ENCODE measurements at places on chromosomes 7 and 10.

DNA sequence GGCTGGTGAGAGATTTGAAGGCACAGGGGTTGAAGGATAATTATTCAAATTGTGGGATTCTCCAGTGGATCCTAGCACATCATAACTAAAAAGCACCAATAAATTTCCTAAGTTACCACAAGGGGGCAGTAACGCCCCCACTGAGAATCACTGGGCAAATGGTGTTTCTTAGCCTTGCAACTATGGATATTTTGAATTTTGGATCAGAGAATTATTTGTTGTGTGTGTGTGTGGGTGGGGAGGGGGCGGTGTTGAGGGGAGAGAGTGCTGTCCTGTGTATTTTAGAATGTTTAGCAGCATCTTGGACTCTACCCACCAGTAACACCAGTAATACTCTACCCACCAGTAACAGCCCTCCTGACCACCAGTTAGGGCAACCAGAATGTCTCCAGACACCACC is 63.3 kb upstream of the PRKG1 start:
- no peak for DNase-seq

DNA sequence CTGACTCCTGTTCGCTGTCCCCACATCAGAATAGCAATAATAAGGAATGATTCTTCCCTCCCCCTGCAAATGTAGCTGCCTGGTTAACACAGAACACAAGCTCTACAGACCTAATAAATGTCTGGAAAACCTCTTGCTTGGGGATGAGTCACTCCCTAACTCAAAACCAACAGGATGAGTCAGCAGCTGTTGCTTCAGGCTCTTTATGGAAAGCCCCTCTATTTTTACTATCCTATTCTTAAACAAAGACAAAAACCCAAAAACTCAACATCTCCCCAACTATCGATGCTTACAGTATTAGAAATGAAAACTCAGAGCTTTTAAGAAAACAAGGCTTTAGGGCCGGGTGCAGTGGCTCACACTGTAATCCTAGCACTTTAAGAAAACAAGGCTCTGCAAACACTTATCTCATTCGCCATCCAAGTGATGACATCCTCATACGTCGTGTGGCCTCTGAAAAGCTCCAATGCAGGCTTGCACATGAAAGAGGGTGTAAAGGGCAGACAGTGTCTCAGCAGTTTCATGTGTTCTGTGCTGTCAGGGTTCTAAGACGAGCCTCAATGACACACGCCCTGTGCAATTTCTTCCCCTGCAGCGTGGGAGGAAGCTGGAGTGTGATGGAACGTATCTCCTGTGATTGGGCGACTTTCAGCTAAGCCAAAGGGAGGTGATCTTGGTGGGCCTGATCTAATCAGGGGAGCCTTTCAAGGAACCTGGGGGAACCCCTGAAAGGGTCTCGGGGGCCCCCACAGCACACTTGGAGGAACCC is 70.1 kb downstream of the AMZ1 start:
- DNase-seq, result peak; percentile 24

DNA sequence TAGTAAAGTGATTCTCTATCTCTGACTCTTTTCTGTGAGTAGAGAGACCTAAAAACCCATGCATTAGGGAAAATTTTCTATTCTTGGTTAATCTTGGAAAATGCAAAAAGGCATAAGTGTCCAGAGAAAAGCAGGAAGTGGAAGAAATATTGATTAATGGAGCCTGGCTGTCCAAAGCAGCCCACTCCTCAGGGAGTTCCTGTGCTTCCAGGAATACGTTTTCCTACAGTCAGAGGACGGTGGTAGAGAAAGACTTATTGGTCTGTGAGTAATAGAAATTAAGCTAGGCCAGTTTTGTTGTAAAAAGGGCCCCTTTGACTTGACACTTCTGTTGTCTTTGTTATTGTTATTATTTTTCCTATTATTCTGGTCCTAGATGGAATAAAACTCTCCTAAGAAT is 157.8 kb downstream of the NRP1 start:
- no peak for DNase-seq

DNA sequence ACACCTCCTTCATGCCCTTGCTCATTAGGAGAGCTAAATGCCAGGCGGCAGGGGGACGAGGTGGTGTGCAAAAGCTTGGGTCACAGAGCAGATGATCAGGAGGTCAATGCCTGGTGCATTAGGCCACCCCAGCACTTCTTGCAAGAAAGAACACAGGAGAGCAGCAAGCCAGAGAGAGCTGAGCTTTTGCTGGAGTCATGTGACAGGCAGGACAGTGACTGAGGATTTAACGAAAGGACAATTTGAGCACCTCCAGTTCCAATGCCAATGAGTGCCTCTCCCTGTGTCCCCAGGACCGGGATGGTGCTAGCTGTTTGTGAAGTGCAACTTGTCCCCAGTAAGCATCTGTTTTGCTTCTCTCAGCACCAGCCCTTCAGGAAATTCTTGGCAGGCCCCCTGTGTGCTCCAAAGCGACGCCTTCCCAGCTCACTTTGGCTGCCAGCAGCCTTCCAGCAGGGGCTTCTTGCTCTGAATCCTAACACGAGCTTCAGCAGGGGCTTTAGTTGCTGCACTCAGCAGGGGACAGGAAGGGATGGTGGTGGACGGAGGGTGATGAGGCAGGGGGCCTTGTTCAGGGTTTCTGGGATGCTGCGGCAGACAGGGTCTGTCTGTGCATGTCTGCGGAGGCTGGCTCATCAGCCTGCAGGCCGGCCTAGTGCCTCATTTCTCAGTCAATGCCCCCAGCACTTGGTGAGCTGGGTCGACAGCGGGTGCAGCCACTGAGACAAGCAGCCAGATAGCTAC is 368.1 kb downstream of the RPS24 start:
- no peak for DNase-seq

DNA sequence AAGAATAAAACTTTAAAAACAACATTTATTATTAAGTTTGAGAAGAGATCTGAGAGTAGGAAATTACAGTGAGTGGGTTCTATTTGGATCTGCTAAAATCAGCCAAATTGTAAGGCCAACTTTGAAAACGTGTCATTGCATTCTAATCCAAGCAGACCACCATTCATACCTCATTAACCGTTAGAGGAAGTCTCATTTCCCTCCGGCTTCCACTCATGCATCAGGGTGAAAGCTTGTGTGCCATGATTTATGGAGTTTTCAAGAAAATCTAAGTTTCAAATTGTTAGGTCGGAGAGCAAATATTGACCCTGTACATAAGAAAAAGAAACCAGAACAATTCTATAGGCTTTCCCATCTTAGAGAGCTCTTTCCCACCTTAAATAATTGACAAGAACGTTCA is 166.6 kb upstream of the NRG3 start:
- DNase-seq, result no peak

GRCh38 chr7:28315565-28316410 is 96.5 kb upstream of the CREB5 start:
- no peak for DNase-seq

GRCh38 chr10:30587522-30588031 is 42.0 kb downstream of the LYZL2 start:
- no peak for DNase-seq

GRCh38 chr7:151628846-151629604 is 109.3 kb upstream of the RHEB start:
- no peak for DNase-seq

- no peak for DNase-seq
Measured at GRCh38 chr7:24017519-24017918, 266.5 kb upstream of the NPY start.

DNA sequence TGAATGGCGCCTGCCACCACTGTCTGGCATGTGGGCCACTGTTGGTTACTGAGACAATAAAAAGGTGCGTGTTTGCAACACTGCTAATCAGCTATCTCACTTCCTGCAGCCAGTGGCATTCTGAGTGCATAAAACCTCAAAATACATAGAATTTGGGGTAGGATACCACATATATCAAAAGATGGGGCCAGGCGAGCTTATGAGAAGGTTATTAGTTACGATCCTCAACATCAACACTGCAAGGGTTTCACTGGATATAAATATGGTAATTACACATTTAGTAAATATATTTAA is 200.2 kb downstream of the WDR37 start:
- DNase-seq, result no peak

DNA sequence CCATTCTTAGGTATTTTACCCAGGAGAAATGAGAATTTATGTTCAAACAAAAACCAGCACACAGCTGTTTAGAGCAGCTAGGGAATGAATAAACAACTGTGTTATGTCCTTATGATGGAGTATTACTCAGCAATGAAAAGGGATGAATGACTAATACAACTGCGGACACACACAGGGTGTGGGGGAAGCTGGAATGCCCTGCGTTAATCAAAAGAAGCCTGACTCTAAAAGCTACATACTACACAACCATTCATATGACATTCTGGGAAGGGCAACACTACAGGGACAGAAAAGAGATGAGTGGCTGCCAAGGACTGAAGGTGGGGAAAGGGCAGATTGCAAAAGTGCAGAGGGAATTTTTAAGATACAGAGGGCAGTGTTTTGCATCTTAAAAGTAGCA is 64.0 kb downstream of the DLG5 start:
- DNase-seq, result no peak

DNA sequence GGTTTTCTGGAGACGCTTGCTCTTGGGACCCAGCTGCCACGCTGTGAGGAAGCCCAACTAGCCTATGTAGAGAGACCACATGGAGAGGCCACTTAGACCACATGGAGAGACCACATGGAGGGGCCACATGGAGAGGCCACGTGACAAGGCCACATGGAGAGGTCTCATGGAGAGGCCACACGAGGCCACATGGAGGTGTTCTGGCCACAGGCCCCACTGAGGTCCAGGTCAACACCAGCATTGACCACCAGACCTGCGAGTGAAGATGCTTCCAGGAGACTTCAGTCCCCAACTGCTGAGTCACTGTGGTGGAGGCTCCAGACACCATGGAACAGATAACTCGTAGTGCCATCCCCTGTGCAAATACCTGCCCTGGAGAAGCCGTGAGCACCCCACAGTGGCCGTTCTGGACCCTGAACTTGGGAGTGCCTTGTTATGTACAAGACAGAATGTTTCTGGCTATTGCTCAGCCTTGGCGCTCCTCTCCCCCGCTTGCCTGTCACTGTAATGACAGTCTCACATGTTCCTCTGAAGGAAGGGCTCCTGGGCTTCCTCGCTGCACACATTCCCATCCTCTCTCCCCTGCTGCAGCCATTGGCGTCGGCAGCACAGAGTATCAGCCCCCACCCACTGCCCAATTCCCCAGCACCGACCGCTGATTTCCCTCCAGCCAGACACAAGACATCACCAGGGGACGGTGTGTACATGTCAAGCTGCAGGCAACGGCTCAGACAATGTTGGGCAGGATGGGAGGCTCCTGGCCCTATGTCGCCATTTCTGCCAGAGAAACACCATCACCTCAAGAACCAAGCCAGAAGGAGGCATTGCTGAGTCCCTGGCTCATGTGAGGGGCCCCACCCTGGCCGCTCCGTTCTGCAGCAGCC is 49.0 kb upstream of the TNRC18 start:
- no peak for DNase-seq

- no peak for DNase-seq
Measured at GRCh38 chr10:112481602-112482001, 34.6 kb downstream of the VTI1A start.

- no peak for DNase-seq
Measured at GRCh38 chr10:5933909-5934546, 43.3 kb downstream of the IL15RA start.

DNA sequence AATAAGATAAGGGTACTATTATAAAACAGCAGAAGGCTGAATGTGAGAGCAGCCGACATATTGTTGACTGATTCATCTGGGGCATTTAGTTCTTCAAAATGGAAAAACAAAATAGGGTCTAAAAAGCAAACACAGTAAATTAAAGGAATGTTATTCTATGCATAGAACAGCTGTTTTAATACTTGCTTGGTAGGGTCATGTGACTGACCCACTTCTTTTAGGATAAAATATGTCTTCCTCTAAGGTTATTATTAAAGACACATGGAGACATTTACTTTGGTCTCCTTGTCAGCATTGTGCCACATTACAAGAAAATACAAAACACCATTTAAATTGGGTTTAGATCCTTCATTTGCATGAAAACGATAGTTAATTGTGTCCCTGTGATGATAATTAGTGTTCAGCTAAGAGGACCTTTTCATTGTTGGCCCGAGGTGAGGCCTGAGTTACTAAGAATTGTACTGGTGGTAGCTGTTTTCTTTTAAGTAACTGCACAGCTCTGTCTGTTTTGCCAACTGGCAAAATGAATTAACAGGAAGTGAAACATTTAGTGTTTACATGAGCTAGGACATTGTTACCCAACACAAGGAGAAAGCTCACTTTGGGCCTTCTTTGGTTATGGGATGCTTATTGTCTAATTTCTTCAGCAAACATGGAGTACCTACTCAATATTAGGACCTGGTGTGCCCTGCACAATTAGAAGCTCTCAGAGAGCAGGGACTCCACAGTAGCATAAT is 764.4 kb downstream of the LRMDA start:
- DNase-seq, result no peak

- no peak for DNase-seq
Measured at GRCh38 chr10:125010362-125010761, 68.4 kb downstream of the ZRANB1 start.

- DNase-seq, result no peak
Measured at GRCh38 chr10:106401161-106401560, 763.3 kb downstream of the SORCS1 start.

DNA sequence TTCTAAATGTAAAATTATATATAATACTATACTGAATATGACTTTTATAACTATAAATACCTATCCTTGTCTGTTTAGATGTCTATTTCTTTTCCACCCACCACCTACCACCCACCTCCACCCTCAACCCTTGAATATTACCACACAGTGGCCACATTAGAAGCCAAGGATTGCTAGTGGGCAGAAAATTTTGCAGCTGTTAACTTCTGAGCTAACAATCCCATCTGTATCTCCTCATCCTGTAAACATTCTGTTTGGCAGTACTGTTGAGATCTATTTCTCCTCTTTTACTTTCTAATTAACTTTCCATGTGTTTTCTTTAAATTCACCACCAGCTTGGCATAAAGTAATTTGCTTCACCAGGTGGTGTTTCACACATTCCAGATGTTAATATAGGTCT is 281.1 kb upstream of the BMPER start:
- DNase-seq, result no peak

DNA sequence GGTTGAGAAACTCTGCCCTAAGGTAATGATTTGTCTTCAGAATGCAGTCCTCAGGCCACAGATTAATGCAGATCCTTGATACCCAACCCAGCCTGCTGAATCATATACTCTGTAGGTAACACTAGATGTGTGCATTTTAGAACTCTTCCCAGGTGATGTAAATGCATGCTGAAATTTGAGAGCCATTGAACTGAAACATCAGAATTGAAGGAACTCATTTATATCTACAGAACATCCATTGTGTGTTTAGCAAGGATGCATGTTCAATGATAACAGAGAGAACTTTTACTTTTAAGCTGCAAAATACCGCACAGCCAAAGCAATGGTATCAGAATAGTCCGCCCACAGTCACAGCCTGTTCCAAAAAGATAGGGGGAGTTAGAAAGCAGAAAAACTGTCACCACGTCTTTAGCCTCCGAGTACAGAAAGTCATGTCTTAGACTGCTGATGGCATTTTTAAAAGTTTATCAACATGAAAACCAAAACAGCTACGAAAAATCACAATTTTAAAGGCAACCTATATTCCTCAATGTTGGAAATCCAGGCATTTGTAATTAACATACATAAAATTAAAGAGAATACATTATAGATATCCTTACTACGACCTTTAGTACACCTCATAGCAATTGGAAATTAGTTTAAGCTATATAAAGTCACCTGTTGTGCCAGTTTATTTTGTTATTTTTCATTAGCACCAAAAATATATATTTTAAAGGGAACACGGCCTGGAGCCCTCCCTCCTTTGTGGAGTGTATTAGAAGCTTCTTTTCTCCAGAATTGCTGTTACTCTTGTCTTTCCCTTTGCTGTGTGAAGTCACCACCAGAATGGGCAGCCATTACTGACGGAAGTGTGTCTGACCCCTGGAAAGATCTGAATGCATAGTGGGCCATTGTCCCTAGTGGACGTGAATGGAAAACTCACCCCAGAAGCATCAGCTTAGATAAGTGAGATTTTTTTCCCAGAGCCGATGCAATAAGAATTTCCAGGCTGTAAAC is 65.8 kb upstream of the PRKAR2B start:
- DNase-seq, result no peak
